AG09309 (cell line): ENCODE measurements at places on chromosomes 16 and 17.
A peak's percentile ranks its signal among the peaks of the same experiment; 100 is the strongest.

DNA sequence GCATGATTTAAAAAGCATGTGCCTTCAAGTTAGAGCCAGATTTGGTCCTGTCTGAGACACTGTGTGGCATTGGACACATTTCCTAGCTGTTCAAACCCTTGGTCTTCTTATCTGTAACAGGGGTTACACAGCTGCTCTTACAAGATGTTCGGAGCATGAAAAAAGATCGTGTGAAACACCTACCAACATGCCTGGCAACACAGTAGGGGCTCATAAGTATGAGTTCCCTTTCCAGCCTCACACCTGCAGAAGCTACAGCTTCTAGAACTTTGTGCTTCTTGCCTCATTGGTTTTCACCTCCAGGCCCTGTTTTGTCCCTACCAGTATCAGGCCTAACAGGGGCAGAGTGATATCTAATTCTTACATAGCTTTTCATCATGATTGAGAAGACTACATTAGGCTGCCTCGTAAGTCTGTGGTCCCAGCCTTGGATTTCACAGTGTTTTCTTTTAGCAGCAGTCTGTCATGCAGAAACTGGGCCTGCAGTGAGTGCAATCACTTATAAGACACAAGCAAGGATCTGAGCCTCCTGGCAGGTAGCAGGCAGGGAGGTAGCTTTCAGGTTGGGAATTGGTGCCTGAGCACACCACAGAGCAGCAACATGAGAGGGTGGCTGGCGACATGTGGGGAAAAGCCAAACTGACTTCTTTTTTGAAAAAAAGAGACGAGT lies 78.8 kb downstream of the CCDC182 start:
- no peak for DNase-seq

- no peak for DNase-seq
Measured at GRCh38 chr16:84502581-84502980, 1.9 kb downstream of the MEAK7 start.

DNA sequence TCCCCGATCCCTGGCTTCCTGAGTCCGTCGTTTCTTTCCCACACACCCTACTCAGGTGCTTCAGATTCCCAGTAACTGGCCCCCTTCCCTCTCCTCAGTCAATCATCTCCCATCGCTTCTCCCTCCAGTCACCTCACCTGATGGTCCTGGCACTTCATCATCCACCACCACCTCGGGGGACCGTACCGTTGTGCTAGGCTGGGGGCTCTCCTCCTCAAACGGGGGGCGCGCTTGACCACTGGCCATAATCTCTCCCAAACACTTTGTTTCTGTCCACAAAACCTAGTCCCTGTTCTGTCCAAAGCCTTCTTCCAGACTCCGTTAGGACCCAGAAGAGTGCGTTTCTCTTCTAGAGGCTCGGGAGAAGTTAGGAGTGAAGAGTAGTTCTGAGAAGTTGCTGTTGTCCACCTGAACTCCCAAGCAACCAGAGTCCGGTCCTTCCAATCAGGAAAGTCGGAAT lies at the start of gene SPDYE4:
TSS of gene SPDYE4 (minus strand) at position 410 of the 460 bp plus-strand sequence. CDS start at position 246, 164 bp downstream.
- no peak for DNase-seq

DNA sequence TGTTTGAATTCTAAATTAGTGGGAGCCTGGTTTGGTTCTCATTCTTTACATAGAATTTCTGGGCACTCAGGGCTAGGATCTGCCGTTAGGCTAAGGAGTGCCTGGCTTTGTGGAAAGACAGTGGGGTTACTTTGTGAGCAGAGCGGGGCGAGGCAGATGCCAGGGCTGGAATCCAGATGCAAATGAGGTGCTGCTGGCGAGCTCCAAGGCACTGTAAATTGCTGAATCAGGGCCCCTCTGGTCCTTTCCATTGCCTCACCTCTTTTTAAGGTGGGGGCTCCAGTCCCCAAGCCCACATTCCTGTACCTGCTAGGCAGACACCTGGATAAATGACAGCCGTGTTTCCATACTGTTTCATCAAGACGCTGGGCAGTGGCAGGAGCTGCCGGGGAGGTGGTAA lies 33.8 kb downstream of the PIPOX start:
- DNase-seq: no peak

GRCh38 chr17:1487939-1488825 lies 4.3 kb downstream of the MYO1C start:
- DNase-seq: peak; percentile 42

DNA sequence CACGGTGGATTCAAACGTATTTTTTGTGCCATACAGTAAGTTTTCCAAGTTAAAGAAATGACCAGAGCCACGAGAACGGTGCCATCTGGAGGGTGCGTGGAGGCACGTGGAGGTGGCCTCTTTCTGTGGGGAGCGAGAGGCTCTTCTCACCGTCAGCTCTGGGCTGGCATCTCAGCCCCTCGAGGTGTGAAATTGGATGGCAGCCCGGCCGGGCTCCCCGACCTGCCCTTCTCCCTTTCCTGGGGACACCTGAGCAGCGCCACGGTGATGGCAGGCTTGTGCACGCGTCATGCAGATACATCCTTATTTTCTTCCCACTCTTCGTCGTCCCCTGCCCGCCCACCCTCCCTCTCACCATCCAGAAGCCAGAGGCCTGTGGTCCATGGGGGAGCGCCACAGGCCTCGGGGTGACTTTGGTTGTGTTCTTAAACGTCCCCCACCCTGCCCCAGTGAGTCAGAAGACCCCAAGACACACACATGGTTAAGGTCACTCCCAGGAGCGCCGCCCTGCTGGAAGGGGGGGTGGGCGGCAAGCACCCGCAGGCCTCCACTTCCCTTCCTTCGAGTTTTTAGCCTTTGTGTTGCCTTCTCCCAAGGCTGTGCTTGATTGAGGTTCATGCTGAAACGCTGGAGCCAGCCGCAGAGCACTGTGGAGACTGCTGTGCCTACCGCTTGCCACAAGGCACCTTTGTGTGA lies 109.4 kb downstream of the BANP start:
- no peak for DNase-seq

DNA sequence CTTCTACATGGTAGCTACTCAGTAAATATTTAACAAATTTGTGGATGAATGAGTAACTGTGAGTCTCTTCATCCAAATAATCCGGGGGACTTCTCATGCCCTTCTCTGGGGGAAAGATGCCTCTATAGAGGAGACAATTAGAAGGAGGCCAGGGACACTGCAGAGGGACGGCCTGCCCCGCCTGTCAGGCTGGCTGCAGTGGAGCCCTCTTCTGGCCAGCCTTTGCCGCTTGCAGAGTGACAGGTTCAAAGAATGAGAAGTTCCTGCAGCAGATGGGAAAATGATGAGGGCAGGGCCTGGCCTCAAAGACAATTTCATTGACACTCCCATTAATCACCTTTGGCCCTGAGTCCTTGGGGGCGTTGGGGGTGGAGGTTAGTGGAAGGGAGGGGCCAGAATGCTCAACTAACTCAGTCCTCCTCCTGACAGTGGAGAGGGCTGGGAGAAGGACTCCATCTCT lies 339.0 kb downstream of the MAF start:
- no peak for DNase-seq

- DNase-seq: no peak
Measured at GRCh38 chr17:18224387-18225120, 881 bp upstream of the LLGL1 start.

GRCh38 chr17:8366231-8366630 lies 10.3 kb downstream of the KRABD2 start:
- no peak for DNase-seq

GRCh38 chr17:48569674-48570324 lies 8.4 kb downstream of the HOXB4 start:
- DNase-seq: no peak

GRCh38 chr17:47935961-47936360 lies 5.4 kb upstream of the PNPO start:
- DNase-seq: peak; percentile 42

DNA sequence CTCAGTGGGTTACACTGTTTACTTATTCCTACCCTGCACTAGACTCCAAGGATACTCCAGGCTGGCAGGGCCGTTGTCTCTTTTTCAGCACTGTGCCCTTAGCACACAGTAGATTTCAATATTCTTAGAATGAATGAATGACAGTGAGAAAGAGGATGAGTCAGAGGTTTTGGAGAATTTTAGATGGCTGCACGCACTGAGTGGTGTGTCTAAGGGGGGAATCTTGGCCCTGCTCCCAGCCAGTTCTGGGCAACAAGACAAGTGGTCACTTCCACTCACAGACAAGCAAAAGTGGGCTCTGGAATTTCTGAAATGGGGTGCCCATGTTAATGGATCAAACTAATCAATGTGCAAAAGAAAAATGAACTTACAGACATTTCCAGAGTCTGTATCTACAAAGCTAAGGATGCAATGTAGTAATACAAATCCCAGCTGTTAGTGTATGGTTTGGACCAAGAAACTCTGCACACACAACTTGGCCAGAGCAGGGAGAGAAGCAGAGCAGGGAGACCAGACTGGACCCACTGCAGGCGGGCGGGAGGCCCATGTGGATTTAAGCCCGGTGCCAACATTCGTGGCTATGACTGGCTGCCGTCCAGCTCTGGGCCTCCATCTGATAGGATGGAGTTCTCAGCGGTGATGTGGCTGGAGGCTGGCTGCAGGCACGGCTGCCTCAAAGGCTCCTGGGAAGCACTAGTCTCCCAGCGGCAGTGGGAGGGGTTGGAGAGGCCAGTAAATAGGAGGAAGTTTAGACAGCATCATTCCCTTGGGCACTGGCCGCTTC lies 95.6 kb upstream of the CDYL2 start:
- DNase-seq: peak; percentile 64

DNA sequence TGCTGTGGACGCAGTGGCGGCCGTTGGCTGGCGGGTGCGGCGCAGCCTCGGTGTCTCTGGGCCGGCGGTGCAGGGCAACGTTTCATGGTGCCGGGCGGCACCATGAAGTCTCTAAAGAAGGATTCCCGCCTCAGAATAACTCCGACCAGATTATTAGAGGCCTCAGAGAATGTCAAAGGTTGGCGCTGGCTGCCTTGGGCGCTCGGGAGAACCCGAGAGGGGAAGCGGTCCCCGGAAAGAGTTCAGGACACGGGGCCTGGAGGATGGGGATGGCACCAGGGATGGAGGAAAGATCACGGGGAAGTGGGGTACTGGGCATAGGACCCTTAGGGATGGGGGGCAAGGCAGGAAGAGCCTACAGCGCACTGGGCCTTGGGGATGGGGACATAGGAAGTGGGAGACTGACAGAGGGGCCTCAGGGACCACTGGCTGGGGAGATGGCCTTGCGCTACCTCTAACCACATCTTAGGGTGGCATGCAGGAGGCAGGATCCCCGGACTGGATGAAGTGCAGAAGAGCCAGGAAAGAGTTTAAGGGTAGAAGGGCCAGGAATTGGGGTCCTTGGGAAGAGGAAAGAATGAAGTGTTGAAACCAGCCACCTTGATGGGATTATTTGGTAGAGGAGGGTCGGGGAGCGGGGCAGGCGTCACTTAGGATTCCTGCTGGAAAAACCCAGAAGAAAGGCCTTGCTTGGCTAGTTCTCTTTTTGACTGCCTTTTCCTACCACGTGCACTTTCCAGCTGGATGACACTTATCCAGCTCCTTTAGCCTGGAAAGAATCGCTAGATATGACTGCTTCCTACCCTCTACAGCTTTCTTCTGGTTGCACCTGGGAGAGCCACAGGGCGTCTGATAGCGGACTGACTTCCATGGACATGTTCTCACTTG lies 578 bp downstream of the MYCBPAP start:
- DNase-seq: no peak

DNA sequence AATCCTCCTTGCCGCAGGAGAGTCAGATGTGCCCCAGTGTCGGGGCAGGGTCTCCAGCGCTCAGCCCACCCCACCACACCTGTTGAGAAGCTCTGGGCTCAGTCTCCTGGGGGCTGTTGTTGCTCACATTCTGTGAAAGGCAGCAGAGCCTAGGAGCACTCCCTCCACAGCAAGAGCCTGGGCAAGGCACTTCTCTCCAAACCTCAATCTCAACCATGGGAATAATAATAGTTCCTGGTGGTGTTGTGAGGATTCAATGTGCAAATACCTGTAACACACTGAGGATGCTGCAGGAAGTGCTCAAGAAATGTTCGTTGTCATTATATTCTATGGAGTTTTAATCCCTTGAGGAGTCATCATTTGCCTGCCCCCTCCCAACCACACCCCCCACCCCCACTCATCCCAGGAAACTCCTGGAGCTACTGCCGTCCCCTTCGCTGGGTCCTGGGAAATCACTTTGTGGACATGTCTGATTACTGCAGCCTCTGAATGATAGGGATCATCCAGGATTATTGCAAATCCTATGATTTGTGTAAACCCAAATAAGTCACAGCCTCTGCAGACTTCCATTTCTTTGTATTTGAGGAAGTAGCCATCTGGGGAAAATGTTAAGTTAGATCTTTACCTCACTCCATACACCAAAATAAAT lies 61.5 kb downstream of the CCT6B start:
- no peak for DNase-seq

DNA sequence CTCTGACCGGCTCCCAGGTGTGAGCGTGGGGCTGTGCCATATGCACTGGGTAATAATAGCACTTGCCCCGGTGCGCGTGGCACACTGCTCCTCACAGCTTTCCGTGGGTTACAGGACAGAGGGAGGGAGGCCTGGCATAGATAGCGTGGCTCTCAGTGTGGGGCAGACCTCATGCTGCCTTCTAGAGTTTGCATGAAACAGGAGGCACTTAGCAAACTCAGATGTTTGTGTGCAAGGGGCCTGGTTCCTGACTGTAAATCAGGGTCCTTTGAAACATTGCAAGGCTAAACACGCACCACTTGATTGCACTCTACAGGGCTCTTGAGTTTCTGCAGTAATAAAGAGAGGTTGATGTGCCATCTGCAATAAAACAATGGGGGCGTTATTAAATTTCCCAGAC lies 101.7 kb downstream of the RPTOR start:
- no peak for DNase-seq

- DNase-seq: no peak
Measured at GRCh38 chr17:82679586-82680465, 18.7 kb downstream of the RAB40B start.

DNA sequence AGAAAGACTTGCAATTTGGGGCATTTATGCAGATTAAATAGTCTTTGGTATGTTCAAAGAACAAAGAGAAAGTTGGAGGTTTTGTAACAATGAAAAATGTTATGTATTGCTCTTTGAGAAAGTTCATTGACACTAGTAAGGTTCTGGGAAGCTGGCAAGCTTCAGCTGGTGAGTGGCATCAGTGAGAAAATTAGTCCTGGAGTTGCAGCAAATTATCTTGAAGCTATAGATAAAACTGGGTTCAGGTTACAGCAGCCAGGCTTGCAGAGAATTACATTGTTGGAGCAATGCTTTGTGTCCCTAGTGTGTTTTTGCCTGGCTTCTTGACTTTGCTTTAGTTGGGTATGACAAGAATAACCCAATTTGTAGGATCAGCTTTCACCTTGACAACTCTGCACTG lies 221.2 kb downstream of the CDH13 start:
- no peak for DNase-seq

DNA sequence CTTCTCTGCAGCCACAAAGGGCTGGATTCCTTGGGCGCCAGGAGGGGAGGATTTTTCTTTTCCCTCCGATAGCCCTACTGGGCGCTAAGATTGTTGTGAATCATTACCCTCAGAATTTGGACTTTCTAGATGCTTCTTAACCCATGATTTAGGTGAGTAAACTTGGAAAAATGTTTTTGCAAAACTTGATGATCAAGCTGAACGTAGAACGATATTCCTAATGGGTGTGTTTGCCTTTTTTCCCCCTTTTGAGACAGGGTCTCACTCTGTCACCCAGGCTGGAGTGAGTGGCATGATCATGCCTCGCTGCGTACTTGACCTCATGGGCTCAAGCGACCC lies 43.8 kb downstream of the PGS1 start:
- DNase-seq: no peak
